ENCODE measurements at places on chromosomes 6 and 20.
A peak's percentile ranks its signal among the peaks of the same experiment; 100 is the strongest.

GRCh38 chr20:31839782-31840487 lies 5.5 kb downstream of the FOXS1 start:
- no peak for DNase-seq

- DNase-seq, result no peak
These were observed 219.8 kb downstream of the TMEM200A start for GRCh38 chr6:130585587-130585986.

DNA sequence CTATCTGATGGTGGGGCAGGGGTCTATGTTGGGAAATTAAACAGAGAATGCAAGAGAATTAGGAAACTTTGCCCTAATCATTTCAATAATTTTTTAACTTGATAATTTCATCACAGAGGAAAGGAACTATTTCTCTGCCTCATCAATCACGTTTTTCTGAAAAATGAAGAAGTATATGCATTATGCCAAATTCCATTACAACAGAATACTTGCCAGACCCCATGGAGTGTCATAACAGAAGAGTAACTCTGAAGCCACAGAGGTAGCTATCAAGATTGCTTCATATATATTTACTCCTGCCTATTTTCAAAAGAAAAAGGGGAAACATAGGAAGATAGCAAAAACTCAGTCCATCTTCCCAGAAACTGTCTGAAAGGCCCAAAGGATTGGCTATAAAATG lies 5.7 kb upstream of the USP49 start:
- no peak for DNase-seq

GRCh38 chr20:46361381-46361780 lies 45.0 kb downstream of the ELMO2 start:
- DNase-seq, result no peak

GRCh38 chr6:90221403-90221802 lies 75.2 kb downstream of the BACH2 start:
- DNase-seq, result no peak

DNA sequence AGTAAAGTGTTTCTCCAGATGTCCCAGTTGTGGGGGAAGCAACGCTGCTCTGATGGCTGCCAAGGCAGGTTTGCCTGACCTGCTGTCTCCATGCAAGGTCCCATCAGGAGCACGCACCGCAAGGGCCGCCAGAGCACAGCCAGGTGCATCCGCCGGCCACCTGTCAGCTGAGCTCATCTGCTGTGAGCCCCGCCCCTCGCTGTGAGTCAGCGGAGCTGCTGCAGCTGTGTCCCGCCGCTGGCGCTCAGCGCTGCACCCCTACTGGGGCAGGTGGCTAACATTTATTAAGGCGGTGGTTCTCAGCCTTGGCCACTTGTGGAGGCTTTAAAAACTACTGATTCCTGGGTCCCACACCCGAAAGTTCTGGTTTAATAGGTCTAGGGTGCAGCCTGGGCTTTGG lies 225.7 kb downstream of the UST start:
- DNase-seq, result peak; percentile 92

- no peak for DNase-seq
These were observed 208.7 kb downstream of the SOX4 start for GRCh38 chr6:21802175-21802822.

DNA sequence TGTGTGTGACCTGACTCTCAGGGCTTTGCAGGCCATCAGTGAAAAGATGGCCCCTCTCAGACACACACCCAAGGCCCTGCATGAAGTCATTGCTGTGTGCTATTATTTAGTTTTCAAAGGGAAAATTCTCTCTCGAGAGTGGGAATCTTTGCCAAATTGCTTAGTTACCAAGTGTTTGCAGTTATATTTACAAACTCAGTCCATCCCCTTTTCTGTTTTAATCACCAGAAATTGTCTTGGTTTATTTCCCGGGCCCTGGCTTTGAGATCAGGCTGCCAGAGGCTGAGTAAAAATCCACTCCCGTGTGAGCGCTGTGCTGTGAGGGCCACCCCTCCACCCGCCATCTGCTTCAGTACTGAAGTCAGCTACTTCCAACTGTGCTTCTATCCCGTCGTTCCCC lies 163.1 kb downstream of the SOD2 start:
- no peak for DNase-seq

GRCh38 chr20:22456109-22456508 lies 128.3 kb downstream of the FOXA2 start:
- no peak for DNase-seq

- no peak for DNase-seq
These were observed 75.3 kb upstream of the TIAM2 start for GRCh38 chr6:154919806-154920205.

Measured in NCI-H774 (cell line).